Right renal pelvis (tissue), 4 donors: ENCODE measurements at places on chromosomes 1 and 21.

DNA sequence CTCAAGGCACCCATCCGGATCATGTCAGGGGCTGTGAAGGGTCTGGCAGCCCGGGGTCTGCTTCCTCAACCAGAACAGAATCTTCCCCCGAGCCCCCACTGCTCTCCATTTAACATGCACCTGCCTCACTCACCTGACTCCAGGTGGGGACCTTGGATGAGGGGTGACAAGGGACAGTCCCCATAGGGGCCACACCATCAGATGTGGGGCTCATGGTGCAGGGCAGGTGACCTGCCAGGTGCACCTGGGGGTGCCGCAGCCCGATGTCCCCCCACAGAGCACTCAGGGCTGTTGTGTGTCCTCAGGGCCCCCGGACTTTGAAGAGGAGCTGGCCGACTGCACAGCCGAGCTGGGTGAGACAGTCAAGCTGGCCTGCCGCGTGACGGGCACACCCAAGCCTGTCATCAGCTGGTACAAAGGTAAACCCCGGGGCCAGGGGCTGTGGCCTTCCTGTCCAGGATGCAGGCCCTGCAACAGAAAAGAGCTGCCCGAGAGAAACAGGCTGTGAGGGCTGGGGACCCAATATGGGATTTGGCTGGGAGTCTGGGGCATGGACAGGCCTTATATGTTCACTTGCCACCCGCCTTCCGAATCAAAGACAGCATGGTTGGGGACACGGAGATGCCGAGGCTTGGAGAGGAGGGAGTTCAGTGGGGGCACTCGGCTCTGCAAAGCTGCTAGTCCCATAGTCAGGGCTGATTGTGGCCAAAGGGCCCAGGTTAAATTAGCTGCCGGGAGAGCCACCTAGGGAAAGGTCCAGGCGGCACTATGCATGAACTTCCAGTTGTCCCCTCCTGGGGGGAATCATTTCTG lies 64.6 kb downstream of the TRIM11 start:
- no peak for DNase-seq

- DNase-seq, result no peak
These were observed 30.5 kb upstream of the PADI2 start for GRCh38 chr1:17149771-17150170.

- DNase-seq, result no peak
These were observed 67.2 kb downstream of the NAV1 start for GRCh38 chr1:201606096-201606495.

GRCh38 chr1:164806531-164806930 lies 247.5 kb downstream of the PBX1 start:
- DNase-seq, result no peak

GRCh38 chr1:90881034-90881433 lies 140.8 kb downstream of the ZNF644 start:
- no peak for DNase-seq

DNA sequence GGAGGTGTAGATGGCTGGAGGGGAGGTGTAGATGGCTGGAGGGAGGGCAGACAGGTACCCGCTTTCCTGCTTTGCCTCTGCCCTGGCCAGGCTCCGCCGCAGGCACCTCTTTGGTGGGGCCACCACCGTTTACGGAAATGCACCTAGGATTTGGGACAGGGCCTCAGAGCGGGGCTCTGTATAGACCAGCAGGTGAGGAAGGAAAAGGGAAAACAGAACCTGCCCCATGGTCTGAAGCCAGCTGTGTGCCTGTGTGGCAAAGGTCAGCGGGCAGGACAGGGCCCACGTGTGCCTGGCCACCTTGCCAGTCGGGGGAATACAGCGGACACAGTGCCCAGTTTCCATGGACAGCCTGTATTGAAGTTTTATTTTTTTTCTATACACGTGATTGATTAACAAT lies 12.1 kb upstream of the PTTG1IP start:
- DNase-seq, result no peak

GRCh38 chr1:246012341-246012740 lies 494.7 kb downstream of the SMYD3 start:
- DNase-seq, result no peak

GRCh38 chr21:25842925-25843324 lies 108.2 kb downstream of the GABPA start:
- DNase-seq, result no peak

GRCh38 chr1:47962750-47963492 lies 34.3 kb downstream of the TRABD2B start:
- DNase-seq, result no peak

- no peak for DNase-seq
These were observed 168.1 kb downstream of the SEC16B start for GRCh38 chr1:177801790-177802189.

GRCh38 chr1:909861-910310 lies 13.8 kb upstream of the SAMD11 start:
- DNase-seq, result no peak

GRCh38 chr21:32099812-32100416 lies 178.9 kb downstream of the MIS18A start:
- no peak for DNase-seq

DNA sequence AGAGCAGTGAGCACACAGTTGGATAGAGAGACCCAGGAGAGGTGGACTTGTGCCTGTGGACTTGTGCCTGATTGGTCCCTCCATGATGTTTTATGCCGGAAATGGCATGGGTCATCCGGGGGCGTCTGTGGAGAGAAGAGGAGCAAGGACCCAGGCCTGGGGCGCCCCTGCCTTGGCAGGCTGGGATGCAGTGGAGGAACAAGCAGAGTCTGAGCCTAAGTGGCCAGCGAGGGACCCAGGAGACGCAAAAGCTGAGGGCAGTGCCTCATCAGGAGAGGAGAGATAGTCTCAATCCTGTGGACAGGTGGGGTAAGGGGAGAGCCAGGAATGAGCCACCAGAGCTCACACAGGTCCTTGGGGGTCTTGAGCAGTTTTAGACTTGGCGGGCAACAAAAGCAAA lies 146.9 kb downstream of the PCBP3 start:
- no peak for DNase-seq

GRCh38 chr1:28213315-28213714 lies 19.5 kb downstream of the DNAJC8 start:
- DNase-seq, result no peak

- DNase-seq, result no peak
These were observed 46.4 kb upstream of the CACHD1 start for GRCh38 chr1:64423526-64423925.

- DNase-seq, result no peak
These were observed 338.4 kb upstream of the PROX1 start for GRCh38 chr1:213649373-213649772.

DNA sequence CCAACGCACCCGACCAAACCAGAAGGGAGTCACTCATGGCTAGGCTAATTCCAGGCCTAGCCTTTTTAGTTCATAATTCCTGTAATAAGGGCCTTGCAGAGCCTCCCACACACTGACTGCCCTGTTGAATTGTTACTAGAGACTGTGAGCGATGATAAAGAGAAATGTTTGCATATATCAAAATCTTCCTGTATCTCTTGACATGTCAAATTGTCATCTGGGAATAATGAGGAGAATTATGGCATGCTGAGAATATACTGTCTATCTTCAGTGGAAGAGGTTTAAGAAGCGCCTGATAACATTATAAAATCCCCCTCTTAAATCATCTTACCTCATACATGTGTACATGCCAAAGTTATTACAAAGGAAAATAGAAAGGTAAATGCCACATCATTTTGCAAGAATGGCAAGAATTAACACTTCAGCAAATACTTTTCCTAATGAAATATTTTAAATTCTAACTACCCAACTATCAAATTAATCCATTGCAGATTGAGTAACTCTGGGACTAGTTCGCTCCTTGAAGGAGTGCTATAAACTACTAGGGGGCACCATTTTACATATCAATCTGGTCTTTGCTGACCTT lies 144.1 kb downstream of the CENPF start:
- no peak for DNase-seq

DNA sequence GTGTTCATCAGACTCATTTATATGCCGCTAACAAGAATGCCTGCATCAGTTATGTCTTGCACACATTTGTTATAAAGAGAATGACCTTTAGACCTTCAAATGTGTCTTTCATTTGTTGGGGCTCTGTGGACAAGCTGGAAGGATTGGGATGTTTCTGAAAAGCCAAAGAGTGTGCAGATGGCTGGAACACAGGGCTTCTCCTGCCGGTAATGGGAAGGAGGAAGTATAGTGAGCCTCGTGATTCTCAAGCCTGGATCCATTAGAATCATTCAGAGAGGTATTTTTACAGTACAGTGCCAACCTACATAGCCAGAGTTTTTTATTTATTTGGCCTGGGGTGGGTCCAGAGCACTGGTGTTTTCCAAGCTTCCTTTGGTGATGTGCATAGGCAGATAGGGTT lies 40.6 kb upstream of the ATP1A1 start:
- DNase-seq, result no peak

DNA sequence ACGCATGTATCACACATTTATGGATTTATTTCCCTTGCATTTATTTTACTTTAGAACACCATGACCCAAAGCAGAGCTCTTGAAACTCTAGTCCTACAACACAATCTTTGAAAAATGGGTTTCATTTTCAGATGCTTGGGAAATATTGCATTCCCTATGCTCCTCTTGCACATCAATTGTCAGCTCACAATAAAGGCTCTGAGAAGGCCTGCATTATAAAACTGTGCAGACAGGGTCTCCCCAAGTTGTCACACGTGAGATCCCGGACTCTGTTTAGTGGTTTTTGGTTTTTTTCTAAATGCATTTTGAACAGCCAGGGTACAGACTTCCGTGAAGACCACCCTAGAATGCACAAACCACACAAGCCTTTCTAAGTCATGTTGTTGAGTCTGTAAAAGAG lies 9.9 kb upstream of the B3GALT5 start:
- no peak for DNase-seq

GRCh38 chr1:5954964-5955363 lies 37.3 kb downstream of the NPHP4 start:
- no peak for DNase-seq

GRCh38 chr1:167933788-167934187 lies 2.7 kb upstream of the DCAF6 start:
- DNase-seq, result no peak

DNA sequence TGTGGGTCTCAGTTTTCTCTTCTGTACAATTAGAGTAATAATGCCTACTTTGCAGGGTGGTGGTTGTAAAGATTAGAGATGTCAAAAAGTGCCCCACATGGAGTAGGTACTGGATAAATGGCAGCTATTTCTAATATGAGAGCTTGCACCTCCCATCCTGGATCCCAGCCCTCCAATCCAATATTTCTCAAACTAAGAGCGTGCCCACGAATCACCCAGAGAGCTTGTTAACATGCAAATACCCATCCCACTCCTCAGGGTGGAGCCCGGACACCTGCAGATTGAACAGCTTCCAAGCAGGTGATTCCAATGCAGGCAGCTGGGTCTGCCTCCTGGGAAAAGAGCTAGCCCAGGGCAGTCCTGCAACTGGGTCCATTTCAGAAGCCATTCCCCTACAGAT lies 33.0 kb downstream of the LRRN2 start:
- DNase-seq, result no peak

GRCh38 chr1:165549973-165550372 lies 6.2 kb downstream of the LRRC52 start:
- DNase-seq, result no peak

DNA sequence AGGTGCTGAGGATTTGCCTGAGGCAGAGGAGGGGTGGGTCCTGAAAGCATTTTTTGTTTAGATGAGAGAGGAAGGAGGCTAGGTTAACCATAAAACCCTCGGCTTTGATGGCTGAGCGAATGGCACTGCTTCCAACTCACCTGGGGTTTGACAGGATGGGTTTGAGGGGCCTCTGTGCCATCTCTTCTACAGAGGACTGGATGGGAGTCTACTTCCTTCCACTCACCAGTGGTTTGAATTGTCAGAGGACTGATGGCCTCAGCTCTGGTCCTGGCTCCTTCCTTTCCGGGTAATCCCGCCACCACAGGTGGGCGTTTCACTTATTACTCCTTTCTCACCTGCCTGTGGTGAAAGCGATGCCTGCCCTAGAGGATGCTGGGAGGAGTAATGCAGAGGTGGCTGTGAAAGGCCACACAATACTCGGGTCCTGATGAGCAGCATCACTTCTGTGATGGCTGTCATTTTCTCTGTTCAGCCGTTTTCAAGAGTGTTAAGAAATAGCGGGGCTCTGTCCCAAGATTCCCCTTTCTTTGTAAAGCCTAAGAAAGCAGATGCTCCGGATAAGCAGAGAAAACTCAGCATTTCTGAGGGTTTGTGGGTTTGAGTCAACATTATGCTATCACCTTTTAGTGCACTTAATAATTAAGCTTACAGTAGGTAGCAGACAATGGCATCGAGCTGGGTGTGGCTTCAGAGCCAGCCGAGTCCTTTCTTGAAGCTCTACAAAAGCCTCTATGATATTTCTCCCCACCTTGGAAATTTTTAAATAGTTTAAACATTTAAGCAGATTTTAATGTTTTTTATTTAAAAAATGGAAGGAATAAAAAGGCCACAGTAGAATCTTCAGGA lies 220.7 kb downstream of the HLX start:
- no peak for DNase-seq

DNA sequence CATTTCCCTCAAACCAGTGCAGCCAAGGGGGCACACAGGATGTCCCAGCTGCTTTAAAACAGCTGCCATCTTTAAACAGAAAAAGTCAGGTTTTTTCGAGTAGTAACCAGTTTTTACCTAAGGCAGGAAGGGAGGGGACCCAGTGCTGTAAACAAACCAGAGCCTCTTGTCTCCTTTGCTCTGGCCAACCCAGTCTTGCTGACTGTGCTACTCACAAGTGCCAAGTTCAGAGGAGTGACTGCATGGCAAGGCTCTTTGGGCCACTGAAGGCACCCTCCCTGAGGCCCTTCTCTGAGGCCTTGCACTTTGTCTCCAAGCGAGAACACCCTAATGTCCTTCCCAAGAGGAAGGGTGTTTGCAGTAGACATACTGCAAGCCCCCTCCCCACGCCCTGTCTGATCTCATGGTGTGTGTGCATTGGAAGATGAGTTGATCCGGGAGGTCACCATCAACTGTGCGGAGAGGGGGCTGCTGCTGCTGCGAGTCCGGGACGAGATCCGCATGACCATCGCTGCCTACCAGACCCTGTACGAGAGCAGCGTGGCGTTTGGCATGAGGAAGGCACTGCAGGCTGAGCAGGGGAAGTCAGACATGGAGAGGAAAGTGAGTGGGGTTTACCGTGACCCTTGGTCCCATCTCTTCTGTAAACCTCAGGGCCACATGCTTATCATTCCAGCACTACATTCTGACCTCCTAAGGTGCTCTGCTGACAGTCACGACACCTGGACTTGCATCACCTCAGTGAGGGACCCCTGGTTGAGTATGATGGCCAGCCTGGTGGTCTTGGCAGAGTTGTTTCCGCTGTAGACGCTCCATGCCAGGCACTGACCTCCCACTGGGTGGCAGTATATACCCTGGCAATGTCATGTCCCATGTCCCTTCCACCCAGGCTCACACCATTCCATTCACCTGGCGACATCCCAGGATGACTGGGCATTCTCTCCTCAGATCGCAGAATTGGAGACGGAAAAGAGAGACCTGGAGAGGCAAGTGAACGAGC lies 4.7 kb downstream of the DNALI1 start:
- no peak for DNase-seq

DNA sequence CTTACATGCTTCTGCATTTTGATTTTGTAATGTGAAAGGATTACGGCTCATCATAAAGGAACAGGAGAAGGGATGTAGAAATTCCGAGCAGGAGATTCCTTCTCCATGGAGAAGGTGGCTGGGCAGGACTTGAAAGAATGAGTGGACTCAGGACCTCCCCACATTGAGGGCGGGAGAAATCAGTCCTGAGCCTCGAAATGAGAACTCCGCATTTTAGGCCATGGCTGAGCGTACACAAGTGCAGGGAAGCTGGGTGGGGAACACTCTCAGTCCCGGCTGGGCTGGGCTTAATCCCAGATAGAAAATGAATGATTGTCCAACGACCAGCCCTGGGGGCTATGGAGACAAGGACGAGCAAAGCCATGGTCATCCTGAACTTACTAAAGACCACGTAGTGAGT lies 402.3 kb upstream of the POU3F1 start:
- no peak for DNase-seq

- no peak for DNase-seq
These were observed 85.1 kb upstream of the RHOU start for GRCh38 chr1:228650141-228650540.
